ENCODE measurements at places on chromosomes 3 and 15.
A peak's percentile ranks its signal among the peaks of the same experiment; 100 is the strongest.

- DNase-seq = peak; percentile 42
These were observed 89.0 kb upstream of the FNDC3B start for GRCh38 chr3:171950373-171950772.

DNA sequence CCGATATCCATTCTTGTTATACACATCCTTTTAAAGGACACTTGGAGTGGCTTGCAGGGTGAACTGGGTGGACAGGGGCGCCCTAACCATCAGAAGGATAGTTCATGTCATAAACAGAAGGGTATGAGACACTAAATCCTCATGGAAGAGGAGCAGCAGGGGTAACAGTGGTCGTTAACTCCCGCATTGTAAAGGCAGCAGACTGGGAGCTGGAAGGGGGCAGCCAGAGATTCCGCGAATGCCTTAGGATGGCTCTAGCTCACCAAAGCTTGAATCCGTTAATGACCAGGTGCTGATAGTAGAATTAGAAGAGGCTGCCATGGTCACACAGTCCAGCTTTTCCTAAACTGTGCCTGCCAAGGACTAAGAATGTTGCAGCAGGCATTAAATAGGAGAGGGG, 85.2 kb upstream of the ANKRD34C start:
- DNase-seq = no peak

GRCh38 chr15:40957581-40958051, 4.3 kb downstream of the CHAC1 start:
- peak; percentile 31 for DNase-seq

DNA sequence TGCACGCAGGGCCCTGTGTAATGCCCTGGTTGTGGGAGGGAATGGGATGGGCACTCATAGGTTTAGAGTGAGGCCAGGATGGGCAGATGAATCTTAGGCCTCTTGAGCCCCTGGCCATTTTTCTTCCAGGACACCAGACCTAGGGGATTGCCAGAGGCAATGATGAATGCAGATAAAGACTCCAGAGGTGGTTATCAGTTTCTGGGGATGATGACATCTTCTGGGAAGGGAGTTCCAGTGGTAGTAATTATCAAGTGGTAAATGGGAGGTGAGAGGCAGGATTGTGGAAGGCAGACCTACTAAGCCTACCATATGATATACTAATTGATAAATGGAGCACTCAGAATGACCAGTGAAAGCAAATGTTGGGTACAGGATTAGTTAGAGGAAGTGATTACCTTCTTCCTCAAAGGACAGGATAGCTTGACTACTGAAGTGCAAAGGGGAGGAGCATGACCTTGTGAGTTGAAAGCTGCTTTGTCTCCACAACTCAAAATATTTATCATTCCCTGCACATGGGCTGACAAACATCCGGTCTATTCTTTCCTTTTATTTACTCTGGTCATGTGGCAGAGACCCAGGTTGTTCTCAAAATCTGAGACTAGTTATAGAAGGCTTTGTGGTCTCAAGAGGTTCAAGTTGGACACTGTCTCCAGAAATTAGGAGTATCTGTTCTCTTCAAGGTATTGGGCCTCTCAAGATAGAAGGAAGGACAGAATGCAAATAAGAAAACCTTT, 10.2 kb upstream of the MAPK6 start:
- no peak for DNase-seq

DNA sequence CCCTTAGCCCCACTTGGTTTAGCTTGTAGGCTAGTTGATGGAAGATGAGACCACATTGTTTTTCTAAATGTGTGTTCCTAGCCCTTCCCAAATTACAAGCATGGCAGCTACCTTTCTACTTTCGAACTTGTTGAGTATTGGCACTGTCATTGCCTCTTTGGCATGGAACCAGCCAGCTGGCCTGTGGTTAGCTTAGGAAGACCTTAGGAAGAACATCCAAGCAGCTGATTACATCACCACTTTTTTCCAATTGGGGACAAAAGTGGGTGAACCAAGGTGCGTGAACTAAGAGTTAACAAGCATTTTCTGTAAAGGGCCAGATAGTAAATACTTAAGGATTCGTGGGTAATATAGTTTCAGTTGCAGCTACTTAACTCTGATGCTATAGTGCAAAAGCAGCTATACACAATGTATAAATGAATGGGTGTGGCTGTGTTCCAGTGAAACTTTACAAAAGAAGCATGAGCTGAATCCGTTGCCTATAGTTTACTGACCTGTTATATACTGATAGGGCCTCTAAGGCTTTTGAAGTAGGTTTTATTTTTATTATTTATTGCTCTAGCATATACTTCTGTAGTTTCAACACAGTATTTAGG, 8.5 kb downstream of the KLHL18 start:
- no peak for DNase-seq

DNA sequence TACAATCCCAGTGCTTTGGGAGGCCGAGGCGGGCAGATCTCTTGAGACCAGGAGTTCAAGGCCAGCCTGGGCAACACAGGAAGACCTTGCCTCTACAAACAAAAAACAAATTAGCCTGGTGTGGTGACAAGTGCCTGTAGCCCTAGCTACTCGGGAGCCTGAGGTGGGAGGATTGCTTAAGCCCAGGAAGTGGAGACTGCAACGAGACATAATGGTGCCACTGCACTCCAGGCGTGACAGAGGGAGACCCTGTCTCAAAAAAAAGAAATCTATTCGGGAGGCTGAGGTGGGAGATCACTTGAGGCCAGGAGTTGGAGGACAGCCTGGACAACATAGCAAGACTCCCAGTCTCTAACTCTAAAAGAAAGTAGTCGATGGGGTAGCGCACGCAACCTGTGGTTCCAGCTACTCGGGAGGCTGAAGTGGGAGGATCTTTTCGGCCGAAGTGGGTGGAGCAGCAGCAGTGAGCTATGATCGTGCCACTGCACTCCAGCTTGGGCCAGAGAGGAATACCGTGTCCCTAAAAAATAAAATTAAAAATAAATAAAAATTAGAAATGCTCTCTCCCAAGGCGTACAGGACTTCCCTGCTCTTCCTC, 775 bp downstream of the C3orf33 start:
- DNase-seq = peak; percentile 12

- DNase-seq = no peak
These were observed 64.4 kb downstream of the USP13 start for GRCh38 chr3:179717219-179717618.

DNA sequence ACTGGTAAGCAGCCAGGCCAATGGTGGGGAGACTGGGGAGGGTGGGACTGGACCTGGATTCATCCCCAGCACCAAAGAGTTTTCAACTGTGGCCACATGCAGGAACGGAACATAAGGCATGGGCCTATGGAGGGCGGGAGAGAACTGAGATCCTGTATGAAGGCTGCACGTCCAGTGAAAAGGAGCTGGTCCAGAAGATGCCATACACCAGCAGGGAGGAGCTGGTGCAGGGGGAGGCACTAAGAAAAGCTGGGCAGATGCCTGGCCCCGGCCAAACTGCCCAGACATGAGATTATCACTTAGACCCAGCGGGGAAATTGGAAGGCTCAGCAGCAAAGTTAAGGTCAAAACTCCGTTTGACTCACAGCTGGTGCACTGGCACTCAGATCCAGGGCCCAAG, 58.1 kb upstream of the MCF2L2 start:
- DNase-seq = no peak

GRCh38 chr3:105332961-105333360, 33.7 kb upstream of the ALCAM start:
- DNase-seq = no peak

DNA sequence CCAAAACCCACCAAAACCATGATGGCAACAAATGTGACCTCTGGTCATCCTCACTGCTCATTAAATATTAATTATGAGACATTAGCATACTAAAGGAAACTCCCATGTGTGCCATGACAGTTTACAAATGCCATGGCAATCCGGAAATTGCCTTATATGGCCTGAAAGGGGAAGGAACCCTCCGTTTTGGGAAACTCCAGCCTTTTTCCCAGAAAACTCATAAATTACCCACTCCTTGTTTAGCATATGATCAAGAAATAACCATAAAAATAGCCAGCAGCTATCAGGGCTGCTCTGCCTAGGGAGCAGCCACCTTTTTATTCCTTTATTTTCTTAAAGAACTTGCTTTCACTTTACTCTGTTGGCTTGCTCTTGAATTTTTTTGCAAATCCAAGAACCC, 992.7 kb downstream of the NTRK3 start:
- no peak for DNase-seq

DNA sequence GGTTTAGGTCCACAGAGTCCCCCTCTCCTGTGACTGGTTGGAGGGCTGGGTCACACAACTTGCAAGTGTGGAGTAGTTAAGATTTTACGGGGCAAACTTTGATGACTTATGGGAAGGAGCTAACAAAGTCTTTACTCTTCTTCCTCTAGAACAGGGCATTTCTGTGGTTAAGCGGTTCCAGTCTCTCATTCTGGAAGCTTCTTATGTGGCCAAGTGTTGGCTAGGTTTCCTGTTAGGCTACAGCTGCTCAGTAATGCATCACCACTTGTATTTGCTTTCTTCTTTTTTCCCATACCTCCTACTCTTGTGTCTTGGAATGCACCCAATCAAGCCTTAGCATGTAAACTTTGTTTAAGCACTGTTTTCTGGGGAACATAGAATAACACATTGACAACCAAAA, 100.6 kb upstream of the PLAAT1 start:
- DNase-seq = peak; percentile 73

DNA sequence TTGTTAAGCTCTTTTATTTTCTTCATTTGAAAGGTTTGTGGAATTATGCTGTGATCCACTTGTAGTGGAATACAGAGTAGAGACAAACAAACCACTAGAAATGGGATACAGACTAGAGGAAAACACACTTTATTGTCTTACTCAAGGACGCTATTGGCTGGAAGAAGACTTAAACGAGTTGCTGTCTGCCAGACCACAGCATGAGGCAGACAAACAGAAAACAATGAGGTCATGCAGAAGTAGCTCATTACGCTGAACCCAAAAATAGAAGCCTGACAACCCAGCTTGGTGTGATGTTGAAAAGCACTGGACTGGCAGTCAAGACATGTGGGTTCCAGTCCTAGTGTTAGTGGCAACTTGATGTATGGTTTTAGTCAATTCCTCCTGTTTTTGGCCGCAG, 62.4 kb upstream of the P3H2 start:
- DNase-seq = peak; percentile 86

DNA sequence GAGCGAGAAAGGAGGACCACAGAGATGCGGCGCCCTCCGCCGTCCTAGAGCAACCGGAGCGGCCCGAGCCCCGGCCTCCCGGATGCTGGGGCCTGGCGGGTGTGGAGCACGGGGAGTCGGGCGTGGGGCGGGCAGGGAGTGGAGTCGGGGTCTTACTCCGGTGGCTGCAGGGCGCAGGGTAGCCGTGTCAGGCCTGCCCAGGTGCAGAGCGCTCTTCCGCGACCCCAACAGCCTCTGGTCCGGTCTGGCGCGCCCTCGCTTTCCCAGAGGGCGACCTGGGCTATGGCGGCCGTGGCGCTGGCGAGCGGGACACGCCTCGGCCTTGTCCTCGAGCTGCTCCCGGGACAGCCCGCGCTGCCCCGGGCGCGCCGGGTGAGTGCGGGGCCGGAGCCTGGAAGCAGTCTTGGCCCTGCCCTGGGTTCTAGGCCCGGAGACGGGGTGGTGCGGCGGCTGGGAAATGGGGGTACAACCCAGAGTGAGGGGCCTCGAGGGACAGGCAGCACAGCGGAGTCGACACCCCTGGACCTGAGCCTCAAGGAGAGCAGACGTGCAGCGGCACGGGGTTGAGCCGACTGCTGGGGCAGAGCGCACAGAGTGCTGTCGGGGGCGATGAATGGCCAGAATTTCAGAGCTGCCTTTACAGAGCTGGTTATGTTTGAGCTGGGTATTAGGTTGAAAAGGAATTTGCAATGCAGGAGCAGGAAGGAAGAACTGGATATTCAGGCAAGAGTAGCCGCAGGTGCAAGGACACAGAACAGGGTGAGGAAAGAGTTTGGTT, at the start of gene ZNF662:
Gene ZNF662, plus strand, starts transcription at position 73 of the 778 bp plus-strand sequence. CDS start 1,973 bp downstream, outside the sequence.
- peak; percentile 20 for DNase-seq

GRCh38 chr15:92885224-92886041, 14.7 kb upstream of the CHD2 start:
- DNase-seq = no peak

DNA sequence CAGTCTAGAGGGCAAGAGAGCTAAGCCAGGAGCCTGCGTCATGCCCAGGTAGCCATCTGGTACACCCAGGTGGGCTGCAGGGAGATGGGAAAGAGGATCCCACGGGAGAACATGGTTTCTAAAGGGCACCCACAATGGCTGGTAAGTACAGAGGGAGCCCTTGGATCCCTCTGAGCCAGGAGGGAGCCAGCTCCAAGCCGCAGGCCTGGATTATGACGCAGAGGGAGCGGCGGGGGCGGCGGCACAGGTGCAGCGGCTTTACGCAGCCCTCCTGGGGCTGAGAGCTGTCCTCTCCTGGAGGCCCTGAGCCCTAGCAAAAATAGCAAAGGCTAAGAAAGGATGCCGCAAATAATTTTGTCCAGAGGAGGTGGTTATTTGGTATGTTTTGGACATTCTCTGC, 2.8 kb downstream of the CAV3 start:
- DNase-seq = no peak

- peak; percentile 65 for DNase-seq
These were observed 2.1 kb upstream of the ACKR4 start for GRCh38 chr3:132595014-132595413.

DNA sequence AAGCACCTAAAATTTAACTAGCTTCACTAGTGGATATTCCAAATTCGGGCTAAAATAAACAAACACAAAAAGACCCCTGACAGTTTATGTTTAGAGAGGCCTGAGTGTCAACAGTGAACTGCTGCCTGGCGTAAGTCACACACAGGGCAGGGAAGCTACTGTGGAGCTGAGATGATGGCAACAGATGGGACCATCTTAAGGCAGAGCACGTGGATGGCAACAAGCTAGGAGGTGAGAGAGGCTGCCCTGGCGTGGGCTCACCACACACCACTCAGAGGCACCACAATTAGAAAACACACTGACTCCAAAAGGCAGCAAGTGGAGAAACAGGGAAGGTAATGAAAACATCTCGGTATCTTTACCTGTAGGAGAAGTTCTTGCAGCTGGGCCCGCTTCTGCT, 93.3 kb downstream of the ATP1B3 start:
- no peak for DNase-seq

- DNase-seq = no peak
These were observed 239.3 kb upstream of the C2CD4B start for GRCh38 chr15:62404194-62404985.

DNA sequence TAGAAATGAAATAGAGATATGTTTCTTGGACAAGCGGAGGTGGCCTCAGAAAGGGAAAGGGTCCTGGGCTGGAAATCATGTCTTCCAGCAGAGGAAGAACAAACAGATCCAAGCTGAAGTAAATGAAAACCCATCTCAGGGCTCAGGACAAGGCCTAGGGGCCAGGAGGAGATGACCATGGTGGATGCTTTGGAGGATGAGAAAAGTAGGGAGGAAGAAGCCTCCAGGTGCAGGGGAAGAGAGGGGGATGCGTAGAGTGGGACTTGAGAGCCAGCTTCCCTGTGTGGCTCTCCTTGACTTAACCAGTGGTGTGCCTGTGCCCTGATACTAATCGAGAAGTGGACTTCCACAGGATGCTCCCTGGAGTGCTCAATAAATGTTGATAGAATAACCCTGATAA, 203.2 kb downstream of the FAM43A start:
- DNase-seq = no peak

DNA sequence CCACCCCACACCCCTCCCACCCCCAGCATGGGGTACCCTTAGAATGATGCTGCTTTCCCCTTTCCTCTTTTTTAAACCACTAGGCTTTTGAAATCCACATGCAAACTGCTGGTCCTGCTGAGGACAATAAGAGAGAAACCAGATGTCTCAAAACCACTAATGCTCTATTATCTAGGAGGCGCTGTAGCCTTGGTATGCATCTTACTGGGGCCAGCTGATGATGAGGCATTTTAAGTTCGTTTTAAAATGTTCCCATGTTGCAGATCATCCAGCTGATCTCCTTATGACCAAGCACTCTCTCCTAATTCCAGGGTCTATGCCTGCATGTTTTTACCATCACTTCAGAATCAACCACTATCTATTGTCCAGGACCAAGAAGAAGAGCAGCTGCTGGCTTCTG, 1.3 kb downstream of the NME9 start:
- DNase-seq = peak; percentile 35

- no peak for DNase-seq
These were observed 13.9 kb downstream of the CEP152 start for GRCh38 chr15:48796930-48797329.
